ENCODE measurements at places on chromosomes 16 and 17.

- DNase-seq = no peak
Measured at GRCh38 chr16:78405040-78405439, 305.6 kb downstream of the WWOX start.

- no peak for DNase-seq
Measured at GRCh38 chr16:78432451-78432850, 333.0 kb downstream of the WWOX start.

GRCh38 chr17:83149029-83149725 is 69.8 kb downstream of the METRNL start:
- no peak for DNase-seq

DNA sequence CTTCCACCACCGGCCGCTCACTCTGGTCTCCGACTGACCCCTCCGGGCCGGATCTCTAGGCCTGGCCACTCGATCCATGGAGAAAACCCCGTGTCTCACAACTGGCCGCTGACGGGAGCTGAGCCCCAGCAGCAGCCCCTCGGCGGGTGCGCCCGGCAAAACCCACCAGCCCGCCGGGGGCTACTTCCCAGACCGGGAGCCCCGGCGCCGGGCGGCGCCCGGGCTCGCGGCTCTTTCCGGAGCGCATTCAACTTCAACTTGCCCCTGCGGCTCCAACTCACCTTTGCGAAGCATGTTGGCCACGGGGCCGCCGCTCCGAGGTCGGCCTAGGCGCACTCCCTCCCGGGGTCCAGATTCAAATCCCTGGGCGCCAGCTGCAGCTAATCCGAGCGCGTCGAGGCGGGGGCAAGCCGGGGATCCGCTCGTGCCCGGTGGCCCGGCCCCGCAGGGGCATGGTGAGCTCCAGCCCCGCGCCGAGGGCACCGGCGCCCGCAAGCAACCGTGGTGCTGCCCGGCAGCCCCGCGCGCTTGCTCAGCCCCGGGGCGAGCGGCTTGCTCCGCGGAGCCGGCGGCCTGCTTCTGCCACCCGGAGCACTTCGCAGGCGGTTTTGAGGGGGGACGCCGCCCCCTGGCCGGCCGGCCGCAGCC is 438 bp downstream of the RTN4RL1 start:
- DNase-seq = no peak

DNA sequence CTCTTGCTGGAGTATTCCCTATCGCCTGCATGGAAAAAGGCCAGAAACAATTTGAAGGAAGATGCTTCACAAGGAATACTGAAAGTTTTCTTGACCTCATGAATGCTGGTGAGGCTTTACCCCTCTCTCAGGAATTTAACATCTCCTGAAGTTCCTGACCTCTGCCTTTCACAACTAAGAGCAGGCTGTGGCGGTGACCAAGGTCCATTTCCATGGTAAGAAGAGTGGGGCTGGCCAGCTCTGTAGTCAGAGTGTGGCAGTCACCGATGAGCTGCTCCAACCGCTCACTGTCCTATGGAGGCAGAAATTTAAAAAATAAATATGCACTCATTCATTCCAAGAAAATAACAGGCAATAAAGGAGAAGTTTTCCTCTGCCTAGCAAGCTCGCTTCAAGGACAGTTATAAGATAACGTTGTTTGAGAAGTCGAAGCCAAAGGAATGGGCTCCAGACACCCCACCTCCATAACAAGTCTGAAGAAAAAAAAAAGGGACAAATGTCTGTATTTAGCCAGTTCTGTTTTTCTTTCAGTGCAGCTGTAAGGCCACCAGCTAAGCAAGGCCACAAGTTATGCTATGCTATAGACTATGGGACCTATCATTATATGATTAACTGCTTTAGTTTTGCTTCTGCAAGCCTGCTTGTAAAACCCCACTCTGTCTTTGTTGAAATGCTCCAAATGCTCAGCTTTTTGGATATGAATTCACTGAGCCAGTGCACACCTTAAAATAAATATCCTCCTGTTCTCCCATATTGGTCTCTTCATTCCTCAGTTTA is 6.0 kb upstream of the CCL4L2 start:
- DNase-seq = no peak

- DNase-seq = no peak
Measured at GRCh38 chr16:25172831-25173230, 43.9 kb upstream of the AQP8 start.

DNA sequence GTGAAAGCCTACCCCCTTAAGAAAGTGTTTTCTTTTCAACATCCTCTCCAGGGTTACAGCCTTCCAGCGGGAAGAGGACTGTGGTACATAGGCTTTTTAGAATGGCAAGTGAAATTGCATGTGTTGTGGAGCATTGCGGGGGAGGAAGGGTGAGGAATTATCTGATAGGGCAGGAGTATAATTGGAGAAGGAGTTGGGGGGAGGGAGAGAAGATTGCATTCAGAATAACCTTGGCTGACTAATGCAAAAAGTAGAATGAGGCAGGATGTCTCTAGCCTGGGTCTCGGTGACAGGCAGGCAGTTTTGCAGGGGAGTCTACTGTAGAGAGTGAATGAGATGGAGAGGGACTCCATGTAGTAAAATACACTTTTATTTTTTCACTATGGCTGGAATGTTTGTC is 2.4 kb upstream of the CDH8 start:
- no peak for DNase-seq

DNA sequence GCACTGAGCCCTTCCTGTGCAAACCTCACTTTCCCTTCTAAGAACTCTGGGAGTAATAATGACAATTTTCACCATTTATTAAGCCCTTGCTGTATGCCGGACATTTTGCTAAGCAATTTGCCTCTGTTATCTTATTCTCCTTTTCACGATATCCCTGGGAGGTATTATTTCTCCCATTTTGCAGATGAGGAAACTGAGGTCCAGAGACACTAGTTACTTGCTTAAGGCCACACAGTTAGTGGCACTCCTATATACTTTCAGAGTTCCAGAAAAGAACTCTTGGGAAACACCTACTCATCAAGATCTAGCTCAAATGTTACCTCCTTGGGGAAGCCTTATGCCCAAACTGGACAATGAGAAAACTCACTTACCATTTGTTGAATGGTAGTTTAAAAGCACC is 4.8 kb upstream of the USP10 start:
- no peak for DNase-seq

DNA sequence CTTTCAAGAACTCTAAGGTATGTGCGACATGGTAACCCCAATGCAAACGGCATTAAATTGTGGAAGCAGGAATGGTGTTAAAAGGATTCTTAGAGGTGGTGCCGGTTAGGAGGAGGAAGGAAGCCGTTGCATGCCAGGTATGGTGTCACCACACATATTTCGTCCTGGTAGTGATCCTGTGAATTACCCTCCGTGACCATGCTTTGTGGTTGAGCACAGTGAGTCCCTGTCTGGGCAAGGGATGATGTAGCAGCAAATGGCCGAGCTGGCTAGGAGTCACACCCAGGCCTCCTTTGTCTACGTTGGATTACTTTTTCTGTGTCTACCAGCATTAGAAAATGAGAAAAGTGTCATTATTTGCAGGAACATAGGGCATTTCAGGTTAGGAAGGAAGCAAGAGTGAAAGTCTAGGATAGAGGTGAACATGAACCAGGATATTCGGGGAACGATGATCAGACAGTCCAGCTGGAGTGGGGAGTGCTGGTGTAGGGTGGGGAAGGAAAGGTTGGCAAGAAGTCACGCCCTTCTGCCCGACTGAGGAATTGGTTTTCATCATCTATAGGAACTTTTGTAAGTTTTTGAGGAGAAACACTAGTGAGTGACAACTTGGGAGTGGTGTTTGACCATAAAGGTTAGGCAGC is 123.5 kb downstream of the PRKCA start:
- no peak for DNase-seq

DNA sequence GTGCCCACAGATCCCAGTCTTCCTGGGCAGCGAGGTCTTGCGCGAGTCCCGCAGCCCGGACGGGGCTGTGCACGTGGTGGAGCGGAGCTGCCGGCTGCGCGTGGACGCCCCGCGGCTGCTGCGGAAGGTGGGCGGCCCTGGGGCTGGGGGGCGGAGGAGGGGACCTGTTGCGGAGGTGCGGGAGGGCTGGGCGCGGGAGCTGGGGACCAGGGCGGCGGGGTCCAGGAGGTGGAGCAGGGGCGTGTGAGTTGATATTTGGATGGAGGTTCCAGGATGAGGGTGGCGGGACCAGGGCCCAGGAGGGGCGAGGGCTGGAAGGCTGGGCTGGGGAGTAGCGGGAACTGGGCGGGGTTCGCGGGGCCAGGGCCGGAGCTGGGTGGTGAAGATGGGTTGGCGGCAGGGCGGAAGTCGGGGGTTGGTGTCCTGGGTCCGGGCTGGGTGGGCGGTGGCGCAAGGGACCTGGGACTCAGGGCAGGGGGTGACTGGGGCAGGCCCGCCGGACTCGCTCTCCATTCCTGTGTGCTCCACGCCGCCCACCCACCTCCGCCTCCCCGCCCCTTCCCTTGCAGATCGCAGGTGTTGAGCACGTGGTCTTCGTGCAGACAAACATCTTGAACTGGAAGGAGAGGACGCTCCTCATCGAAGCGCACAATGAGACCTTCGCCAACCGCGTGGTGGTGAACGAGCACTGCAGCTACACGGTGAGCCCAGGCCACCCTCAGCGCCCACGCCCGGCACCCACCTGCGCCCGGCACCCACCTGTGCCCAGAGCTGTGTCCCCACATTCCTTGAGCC is 29.6 kb downstream of the SEC14L5 start:
- no peak for DNase-seq

DNA sequence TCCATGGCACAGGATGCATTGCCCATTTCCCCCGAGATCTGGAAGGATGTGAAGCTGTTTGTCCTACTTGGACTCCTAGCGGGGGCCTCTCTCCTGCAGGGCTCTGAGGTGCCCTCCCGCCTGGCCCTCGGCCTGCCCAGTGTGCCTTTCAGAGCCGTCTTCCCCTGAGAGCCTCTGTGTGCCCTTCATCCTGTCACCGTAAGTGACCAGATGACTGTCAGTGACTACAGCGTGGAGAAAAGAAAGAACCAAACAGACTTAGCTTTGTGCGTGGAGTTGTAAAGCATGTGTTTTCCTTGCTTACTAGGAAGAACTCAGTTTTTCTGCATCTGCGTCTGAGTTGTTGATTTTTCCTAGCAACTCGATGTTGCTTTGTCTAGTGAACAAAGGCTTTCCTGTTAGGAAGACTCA is 56.1 kb downstream of the BANP start:
- DNase-seq = no peak

DNA sequence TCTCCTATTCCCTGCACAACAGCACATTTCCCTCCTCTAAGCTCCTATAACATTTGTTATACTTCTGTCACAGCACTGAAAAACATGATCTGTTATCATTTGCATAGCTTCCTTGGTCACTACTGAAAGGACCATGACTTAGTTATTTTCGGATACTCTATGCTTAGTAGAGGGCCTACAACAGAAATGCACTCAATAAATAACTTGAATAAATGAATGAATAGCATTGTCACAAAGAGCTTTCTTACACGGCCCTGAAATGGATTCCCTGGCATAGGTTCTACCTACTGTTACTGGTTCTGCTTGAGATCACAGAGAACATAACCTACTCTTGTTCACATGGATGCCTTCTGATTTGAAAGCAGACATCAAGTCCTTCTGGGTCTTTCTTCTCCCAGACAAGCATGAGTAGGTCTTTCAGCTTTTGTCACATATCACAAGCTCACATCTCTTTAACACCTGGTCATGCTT is 41.6 kb downstream of the MYO1D start:
- no peak for DNase-seq

DNA sequence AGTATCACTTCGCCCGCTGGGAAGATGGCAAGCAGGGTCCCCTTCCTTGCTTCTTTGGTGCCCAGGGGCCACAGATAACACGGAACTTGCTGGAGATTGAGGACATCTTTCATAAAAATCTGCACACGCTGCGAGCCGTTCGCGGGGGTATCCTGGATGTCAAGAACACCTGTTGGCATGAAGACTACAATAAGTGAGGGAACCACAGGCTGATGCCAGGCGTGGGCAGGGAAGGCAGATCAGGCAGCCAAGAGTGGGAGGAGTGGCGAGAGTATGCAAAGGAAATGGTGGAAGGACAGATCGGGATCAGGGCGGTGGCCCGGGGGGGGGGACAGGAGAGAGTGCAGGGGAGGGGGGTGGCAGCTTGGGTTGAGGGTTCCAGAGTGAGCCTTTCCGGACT is 22.2 kb downstream of the DNAH2 start:
- DNase-seq = no peak

DNA sequence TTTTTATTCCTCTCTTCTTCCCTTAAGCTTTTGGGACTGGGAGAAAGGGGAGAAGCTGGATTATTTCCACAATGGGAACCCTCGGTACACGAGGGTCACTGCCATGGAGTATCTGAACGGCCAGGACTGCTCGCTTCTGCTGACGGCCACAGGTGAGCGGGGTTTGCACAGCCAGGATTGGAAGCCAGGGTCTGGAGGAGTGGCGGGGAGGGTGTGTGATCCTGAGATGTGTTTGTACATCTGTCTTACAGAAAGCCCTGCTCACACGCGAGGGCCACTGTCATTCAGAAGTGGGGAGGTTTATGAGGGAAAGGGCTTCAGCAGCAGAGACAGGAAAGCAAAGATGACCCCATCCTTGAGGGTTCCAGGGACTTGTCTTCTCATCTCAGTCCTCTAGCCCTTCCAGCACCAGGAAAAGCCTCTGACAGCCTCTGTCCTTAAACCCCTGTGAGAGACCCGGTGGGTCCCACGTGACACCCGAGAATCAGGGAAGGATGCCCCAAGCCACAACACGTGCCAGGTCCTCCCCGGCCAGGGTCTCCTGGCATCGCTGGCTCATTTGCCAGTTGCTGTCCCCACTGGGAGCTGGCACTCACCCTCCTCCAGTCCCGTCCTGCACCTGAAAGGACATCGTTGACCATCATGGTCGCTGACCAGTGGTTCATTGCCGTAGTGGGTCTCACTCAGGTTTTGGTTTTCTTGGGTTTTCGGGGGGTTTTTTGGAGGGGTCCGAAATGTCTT is 44.3 kb upstream of the CHMP6 start:
- no peak for DNase-seq

DNA sequence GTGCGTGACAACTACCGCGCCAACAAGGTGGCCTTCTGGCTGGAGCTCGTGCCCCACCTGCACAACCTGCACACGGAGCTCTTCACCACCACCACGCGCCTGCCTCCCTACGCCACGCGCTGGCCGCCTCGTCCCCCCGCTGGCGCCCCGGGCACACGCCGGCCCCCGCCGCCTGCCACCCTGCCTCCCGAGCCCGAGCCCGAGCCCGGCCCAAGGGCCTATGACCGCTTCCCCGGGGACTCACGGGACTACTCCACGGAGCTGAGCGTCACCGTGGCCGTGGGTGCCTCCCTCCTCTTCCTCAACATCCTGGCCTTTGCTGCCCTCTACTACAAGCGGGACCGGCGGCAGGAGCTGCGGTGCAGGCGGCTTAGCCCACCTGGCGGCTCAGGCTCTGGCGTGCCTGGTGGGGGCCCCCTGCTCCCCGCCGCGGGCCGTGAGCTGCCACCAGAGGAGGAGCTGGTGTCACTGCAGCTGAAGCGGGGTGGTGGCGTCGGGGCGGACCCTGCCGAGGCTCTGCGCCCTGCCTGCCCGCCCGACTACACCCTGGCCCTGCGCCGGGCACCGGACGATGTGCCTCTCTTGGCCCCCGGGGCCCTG is 3.0 kb upstream of the SPEM1 start:
- DNase-seq = no peak

- no peak for DNase-seq
Measured at GRCh38 chr17:81910840-81911276, 341 bp downstream of the PCYT2 start.

All from CD4-positive, alpha-beta T cell treated with Interleukin-4 for 1 hour (primary cell).